ENCODE measurements at places on chromosomes 12 and 14.

GRCh38 chr14:37081218-37081617 is 91.2 kb downstream of the SLC25A21 start:
- no peak for DNase-seq

DNA sequence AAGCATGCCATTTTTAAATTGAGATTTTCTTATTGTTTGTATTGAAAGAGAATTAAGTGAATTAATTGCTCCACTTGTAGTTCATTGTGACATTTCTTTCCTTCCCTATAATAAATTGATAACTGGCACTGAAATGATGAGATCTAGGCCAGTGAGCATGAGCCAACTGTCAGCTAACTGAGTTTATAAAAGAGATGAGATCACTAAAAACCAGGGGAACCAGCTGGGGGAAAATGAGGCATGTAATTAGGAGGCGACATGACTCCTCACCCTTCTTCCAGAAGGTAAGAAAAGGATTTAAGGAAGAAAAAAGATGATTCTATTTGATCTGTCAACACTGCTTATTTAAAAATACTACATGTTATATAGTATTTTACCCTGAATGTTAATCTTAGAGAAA is 104.5 kb upstream of the DNM1L start:
- DNase-seq = no peak

GRCh38 chr12:124737772-124738635 is 125.7 kb downstream of the SCARB1 start:
- DNase-seq = no peak

DNA sequence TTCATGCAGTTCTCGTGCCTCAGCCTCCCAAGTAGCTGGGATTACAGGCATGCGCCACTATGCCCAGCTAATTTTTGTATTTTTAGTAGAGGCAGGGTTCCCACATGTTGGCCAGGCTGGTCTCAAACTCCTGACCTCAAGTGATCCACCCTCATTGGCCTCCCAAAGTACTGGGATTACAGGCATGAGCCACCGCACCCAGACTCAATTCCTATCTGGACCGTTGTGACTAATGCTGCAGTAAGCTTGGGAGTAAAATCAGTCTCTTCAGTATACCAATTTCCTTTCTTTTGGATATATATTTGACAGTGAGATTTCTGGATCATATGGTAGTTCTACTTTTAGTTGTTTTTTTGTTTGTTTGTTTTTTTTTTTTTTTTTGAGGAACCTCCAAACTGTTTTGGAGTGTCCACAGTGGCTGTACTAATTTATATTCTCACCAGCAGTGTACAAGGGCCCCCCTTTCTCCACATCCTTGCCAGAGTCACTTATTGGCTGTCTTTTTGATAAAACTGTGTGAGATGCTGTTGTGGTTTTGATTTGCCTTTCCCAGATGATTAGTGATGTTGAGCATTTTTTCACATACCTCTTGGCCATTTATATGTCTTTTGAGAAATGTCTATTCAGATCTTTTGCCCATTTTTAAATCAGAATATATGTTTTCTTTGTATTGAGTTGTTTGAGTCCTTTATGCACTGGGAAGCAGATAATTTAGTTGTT is 37.3 kb upstream of the EVL start:
- DNase-seq = no peak

DNA sequence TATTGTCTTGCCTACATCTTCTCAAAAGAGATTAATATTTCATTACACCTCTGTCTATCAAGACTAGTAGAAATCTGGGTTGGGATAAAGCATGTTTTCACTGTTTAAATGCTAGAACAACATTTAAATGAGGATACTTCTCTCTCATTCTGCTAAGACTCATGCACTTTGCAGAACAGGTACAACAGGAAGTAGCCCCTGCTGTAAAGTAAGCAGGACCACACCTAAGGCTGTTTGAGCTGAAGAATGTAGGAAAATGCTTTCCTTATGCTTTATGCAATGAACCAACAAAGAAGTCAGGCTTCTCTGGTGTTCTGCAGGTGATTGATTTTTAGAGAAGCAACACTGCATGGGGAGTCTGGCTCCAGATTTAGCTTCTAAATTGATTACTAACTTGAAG is 89.4 kb downstream of the PAX9 start:
- DNase-seq = no peak

GRCh38 chr12:124392271-124392666 is 97.4 kb downstream of the RFLNA start:
- no peak for DNase-seq

Measured in suprapubic skin (tissue), 4 donors.